ENCODE measurements at places on chromosomes 13 and 19.
A peak's percentile ranks its signal among the peaks of the same experiment; 100 is the strongest.

DNA sequence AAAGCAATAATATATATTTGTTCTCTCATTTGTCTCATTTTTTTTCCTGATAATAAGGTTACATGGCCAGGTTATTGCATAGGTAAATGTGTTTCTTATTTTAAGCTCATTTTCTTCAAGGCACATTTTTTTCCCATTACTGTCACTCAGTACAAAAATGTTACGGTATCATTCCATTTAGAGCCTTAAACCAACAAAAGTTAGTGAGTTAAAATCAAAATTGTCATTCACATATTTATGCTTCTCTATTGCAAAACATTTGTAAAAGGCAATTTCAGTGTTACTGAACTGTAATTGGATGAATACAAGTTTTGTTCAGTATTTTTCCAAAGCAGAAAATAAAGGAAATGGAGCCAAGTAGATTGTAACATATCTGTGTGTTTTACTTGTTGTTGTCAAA is 117.6 kb upstream of the MAB21L1 start:
- DNase-seq = no peak

DNA sequence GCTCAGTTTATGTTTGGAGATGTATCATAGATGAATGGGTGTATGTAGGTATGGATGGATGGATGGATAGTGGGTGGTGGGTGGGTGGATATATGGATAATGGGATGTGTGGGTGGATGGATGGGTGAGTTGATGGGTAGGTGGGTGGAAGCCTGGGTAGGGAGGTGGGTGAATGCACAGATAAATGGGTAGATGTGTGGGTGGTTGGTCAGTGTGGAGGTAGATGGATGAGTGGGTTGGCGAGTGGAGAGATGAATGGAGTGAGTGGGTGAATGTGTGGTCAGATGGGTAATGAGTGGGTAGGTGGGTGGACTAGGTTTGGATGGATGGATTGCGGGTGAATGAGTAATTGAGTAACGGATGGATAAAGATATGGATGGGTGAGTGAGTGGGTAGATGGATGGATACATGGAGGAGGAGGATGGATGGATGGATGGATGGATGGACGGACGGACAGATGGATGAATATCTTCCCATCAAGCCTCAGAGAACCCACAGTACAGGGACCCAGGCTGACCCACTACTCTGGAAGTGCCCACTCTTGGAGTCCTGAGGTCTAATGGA is 13.4 kb downstream of the MEIS3 start:
- no peak for DNase-seq

DNA sequence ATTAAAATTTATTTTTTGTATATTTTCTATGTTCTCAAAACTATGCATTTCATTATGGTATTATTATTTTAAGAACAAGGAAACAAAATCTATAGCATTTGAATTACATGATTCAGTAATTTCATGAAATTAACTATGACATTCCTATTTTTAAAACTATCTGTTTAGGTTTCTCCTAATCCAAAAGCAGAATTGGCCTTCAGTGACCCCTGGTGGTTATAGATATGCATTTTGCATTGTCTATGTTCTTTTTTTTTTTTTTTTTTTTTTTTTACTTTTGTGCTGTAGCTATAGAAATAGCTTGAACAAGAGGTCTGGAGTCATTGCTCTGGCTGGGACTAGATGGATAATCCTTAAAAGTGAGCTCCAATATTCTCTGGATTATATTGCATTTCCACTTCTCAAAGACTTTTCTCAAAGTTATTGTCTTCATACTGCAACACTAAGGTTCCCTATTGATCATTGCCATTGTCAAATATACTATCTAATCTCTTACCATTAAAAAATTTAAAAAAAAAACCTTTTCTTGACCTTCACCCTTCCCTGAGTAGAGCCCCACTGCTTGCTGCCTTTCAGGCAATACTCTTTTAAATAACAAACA is 15.9 kb upstream of the DNAJC3 start:
- no peak for DNase-seq

GRCh38 chr13:42820451-42820850 is 39.1 kb downstream of the FAM216B start:
- DNase-seq = no peak

- no peak for DNase-seq
Observed at GRCh38 chr13:110617321-110618072, 2.2 kb downstream of the NAXD start.

GRCh38 chr13:29396446-29396845 is 199.0 kb downstream of the SLC7A1 start:
- no peak for DNase-seq

DNA sequence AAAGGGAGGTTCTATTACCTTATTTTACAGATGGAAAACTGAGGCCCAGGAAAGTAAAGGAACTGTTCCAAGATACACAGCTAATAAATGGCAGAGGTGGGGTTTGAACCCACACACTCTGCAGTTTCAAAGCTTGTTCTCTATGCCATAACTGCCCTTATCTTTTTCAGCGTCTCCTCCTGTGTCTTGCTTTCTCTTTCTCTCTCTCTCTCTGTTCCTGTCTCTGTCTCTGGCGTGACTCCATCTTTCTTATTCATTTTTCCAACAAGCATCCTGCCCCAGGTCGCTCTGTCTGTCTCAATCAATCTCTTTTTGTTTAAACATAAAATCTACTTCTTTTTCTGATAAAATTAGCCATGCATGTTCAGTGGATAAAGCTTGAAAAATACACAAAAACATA is 3.2 kb upstream of the IFNL4 start:
- DNase-seq = no peak

- DNase-seq = no peak
Observed at GRCh38 chr13:110126391-110126961, 180.5 kb downstream of the COL4A1 start.

DNA sequence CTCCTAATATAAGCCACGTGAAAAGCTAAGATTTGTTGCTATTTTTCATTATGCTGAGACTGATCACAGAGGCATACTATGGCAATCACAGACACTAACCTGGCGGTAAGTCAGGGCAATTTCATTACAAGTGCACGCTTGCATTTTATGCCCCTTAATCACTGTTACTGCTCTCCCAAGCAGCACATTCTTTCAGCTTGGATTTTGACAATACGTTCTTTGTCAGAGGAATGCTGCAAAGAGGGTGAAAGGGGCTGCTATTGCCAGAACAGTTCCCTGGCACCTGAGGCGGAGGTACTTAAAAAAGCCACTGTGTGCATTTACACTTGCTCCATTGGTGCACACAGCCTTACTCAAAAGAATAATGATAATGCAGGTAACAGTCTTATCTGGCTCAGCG is 346.6 kb downstream of the RFC3 start:
- DNase-seq = no peak

DNA sequence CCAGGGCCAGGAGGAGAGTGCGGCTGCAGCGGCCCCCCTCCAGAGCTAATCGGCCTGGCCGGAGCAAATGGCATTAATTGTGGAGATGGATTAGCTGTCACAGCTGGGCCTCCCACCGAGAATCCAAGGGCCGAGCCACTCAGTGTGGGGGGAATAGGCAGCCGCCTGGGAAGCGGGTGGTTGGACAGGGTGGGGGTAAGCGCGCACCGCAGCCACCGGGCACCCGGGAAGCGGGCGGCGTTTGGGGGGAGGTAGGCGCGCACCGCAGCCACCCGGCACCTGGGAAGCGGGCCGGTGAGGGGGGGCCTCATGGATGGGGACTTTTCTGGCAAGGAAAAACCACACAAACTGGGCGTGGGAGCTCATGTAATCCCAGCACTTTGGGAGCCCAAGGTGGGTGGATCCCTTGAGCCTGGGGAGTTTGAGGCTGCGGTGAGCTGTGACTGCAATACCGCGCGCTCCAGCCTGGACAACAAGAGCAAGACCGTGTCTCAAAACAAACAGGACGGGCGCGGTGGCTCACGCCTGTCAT is 9.7 kb downstream of the R3HDM4 start:
- no peak for DNase-seq

DNA sequence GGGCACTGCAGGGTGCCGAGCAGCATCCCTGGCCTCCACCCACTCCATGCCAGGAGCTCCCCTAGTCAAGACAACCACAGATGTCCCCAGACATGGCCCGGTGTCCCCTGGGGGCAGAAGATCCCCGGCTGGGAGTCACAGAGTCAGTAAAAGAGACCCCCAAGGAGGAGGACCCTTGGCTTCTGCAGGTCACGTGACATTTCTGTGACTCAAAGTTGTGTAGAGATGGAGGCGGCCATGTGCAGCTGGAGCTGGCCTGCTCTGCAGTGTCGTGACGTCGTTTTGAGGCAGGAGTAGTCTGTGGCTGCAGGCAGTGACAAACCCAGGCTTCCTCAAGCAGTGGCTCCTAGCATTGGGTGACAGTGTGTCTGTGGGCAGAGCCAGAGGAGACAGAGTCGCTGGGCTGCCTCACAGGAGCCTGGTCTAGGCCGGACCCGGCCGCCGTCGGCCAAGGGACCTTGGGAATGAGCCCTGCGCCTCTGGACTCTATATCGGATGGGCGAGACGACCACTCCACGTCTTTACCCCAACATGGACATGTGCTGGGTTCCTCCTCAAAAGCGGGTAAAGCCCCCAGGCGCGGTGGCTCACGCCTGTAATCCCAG is 7.7 kb upstream of the DIRAS1 start:
- DNase-seq = no peak

DNA sequence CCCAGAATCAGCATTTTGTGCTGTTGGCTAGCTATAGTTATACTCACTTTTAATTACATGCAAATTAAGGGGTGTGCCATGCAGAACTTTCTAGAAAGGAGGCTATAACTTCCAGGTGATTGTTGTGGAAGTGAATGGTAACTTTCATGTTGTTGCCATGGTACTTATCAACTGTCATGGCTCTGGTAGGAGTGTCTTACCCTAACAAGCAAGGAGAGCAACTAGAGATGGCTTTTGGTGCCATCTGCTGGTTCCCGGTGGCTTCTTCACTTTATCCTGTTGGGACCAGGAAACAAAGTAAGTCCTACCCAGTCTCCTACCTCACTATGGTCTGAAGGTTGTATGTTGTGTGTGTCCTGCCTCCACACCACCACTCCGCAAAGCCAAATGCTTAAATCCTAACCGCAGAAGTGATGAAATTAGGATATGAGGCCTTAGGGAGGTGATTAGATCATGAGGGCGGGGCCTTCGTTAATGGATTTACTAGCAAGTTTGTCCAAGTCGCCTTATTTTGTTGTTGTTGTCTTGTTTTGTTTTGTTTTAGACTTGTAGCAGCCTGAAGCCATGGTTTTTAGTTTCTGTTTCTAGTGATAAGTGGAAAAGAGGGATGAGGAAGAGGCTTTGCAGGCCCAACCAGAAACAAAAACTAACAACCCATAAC is 22.6 kb downstream of the FBXL12 start:
- DNase-seq = peak; percentile 53

Measured in stimulated activated CD8-positive, alpha-beta memory T cell treated with anti-CD3 and anti-CD28 coated beads, Interleukin-2, amount 100 ng/mL, for 48 hours (primary cell).